ENCODE measurements at places on chromosomes 5 and 9. TPM values are rescaled to one million over a fixed set of nuclear protein-coding genes. Genes with fewer than 3 reads are reported as not detected.

Gene TMEM171
- 1.1 TPM for total RNA-seq

Gene CCDC192
- not detected for total RNA-seq

Gene C8G
- total RNA-seq: 14.5 TPM

Gene SNX24
- total RNA-seq: 21.8 TPM

Gene TAF11L5
- 0.83 TPM for total RNA-seq

Gene SHB
- total RNA-seq: 31.7 TPM

Gene NDST1
- 160 TPM for total RNA-seq

DNA sequence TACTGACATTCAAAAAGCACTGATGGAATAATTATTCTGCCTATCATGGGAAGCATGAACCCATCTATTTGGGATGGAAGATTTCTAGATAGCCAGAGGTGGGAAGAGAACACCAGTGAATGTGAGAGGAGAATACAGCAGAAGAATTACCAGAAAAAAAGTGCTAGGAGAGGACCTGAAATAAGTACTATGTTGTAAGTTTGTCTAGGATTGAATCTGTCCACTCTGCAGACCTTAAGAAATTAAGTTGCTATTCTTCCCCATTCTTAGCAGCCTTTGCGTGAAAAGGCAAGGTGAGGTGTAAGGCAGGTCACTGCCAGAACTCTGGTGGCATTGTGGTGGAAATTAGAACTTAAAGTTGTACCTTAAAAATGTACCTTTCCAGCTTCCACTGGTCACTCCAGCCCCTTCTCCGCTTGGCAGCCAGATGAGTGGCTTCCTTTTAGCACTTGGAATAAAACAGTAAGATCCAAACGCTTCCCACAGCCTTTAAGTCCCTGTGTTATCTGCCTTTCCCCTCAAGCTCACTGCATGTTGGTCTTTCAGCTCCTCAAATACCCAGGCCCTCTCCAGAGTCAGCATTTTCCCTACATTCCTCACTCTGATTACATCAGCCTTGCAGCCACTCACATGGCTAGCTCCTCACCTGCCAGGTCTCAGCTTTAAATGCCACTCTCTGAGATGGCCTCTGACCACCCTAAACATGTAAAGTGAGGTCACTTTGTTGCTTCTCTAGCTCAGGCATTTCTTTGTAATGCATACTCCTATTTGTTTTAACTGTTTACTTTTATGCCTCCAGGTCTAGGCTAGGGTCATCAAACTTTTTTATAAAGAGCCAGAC is 253.0 kb downstream of the EPB41L4A start:
- DNase-seq: no peak

DNA sequence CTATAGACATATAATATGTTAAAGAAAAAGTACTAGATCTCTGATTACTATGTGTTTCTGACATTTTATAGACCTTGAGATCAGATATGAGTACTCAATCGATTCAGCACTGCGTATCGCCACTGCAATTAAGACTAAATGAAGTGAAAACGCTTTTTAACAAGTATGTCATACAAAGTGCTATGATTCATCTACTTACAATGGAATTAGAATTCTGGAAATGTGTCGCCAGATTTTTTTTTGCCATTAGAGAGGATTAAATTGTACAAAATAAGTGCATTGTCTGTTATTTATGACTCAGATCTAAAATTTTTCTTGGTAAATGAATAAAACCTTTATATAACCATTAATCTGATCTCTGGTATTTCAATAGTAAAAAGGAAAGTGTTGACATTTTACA is 20.0 kb upstream of the AGGF1 start:
- no peak for DNase-seq

DNA sequence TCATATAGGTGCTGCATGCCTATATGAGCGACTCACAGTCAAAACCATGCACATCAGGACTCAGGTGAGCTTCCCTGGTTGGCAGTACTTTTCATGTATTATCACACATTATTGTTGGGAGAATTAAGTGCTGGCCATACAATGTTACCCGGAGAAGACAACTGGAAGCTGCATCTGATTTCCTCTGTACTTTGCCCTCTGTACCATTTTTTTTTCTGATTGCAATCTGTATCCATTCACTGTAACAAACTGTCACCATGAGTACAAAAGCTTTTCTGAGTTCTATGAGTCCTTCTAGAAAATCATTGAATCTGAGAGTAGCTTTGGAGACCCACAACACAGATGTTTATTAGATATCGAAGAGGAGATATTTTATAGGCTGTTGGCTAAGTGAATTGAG is 651.0 kb downstream of the NR2F1-AS1 start:
- no peak for DNase-seq

- DNase-seq: no peak
Observed at GRCh38 chr9:71886015-71886414, 25.0 kb downstream of the ABHD17B start.

GRCh38 chr5:149389552-149390495 is 10.7 kb upstream of the IL17B start:
- DNase-seq: no peak

DNA sequence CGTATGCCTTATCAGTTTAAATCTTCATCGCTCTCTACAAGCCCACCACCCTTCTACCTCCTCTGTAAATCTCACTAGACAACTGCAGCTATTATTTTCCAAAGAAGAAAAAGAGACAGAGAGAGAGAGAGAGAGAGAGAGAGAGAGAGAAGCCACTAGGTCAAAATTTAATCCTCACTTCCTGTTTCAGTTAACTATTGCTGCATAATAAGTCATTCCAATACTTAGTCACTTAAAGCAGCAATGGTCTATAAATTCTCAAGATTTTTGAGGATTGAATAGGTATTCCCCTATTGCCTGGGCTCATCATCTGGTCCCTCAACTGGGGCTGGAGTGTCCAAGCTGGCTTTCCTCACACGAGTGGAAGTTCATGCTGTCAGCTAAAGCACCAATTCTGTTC is 68.8 kb downstream of the ITGA1 start:
- DNase-seq: no peak

- no peak for DNase-seq
Observed at GRCh38 chr5:143241892-143242291, 161.6 kb downstream of the NR3C1 start.

GRCh38 chr5:157177953-157178352 is 2.7 kb upstream of the ITK start:
- DNase-seq: no peak

DNA sequence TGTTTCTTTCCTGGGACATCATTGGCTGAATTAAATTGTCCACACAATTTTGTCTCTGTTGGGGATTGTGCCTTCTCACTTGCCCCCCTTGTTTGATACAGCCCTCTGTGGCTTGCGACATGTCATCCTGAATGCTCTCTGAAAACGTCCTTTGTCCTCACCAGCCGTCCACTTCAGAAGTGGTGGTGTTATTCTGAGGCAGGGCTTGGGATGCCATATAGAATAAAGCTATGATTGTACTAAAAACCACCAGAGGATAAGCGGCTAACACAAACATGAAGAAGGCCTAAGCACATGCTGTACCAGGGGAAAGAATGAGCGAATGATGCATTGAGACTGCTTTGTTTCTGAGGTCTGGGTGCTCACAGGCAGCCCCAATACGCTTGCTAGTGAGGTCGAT is 3.5 kb upstream of the SNX30 start:
- no peak for DNase-seq

DNA sequence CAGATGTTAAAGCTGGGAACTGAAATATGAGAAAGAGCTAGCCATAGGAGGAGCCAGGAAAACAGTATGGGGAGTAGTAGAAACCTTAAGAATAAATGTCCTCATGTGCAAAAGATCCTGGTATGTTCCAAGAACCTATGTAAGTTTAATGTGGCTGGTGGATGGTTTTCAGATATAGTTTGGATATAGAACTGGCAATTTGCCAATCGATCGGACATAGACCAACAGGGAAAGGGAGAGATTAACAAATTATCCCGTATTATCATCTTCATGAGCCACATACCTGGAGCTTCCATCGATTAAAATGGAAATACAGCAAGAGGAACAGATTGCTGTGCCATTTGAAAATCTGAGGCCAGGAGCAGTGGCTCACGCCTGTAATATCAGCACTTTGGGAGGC is 388.7 kb downstream of the PRELID2 start:
- no peak for DNase-seq

DNA sequence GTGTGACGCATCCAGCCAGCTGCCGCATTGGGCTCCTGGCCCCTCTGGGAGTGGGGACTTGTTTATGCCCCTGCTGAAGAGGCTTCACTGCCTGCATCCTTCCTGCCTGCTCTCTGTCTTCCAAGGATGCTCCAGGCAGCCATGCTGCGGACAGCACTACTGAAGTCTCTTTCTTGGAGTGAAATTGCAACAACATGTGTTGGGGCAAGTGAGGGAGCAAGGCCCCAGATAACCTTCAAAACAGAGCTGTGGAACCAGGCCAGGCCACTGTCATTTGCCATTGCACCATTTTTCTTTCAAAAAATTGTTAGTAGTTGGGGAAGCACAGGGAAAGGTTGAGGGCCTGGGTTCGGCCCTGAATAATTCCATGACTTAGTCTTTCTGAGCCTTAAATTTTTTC is 169.6 kb upstream of the ADRA1B start:
- no peak for DNase-seq

DNA sequence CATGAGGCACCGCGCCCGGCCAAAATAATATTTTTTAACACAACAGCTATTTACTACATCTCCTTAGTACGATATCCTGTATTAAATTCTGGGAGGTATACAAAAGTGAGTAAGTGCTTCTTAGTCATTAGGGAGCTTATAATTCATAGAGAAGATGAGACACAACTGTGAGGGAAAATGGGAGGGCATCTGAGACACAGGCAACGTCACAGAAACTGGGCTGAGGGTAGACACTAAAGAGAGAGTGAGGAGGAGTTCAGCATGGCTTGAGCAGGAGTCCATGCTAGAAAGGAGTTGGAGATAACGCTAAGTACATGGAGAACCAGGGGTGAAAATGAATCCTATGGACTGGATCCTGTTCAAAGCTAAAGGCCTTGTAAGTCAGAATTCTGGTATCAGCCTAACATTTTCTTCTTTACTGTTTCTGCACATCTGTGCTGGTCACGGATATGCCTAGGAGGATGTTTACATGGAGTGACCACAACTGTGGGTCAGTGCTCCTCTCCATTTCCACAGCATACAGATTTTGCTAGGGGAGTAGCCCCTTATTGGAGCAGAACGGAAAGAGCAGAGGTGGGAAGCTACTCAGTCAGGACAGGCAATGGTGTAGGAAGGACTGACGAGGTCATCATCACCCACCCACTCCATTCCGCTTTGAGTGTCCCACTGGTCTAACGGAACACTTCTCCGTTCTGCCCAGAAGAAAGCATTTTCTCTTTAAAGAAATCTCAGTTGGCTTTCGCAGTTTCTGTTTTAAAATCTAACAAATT is 310.4 kb upstream of the EFNA5 start:
- no peak for DNase-seq

- no peak for DNase-seq
Observed at GRCh38 chr5:42429694-42430093, 6.5 kb downstream of the GHR start.

DNA sequence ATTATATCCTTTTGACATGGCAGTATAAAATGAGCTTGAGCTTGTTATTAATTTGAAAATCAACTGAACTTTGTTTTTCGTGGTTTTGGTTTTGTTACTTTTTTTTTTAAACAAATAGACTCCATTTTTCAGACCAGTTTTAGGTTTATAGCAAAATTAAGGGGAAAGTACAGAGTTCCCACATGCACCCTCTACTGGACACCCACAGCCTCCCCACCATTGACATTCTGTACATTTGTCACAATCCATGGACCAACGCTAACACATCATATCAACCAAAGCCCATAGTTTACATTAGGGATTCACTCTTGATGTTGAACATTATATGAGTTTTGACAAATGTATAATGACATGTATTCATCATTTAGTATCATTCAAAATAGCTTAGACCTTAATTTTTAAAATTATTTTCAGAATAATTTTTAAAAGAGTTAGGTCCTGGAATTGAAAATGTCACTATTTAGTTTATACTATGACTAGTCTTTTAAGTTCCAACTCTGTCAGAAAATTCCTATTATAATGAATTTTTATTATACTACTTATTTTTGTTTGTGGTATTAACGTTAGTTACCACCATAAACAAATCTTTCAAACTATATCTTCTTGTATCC is 35.3 kb upstream of the JMY start:
- DNase-seq: no peak

GRCh38 chr5:1769017-1769640 is 30.5 kb downstream of the MRPL36 start:
- no peak for DNase-seq

DNA sequence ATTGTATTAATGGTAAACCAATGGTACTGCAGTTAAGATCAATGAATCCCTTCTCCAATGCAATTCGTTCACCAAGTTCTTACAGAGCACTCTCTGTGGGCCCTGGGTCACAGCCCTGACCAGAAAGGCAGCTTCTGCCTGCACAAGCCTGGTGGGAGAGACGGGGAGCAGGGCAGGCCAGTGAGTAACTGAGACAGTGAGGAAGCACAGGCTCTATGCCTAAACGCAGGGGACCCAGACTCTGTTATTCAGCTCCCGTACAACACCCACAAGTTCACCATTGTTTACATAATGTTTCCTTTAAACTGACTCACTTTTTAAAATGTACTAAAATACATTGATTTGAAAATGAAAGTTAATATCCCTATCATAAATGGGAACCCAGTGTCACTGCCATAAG is 40.5 kb upstream of the CTSL start:
- no peak for DNase-seq

- DNase-seq: no peak
Observed at GRCh38 chr5:140027807-140028206, 15.3 kb downstream of the NRG2 start.

- no peak for DNase-seq
Observed at GRCh38 chr9:68654075-68654474, 51.0 kb upstream of the PIP5K1B start.

All from glutamatergic neuron (in vitro differentiated cells).